ENCODE measurements at places on chromosomes 7 and 10.

DNA sequence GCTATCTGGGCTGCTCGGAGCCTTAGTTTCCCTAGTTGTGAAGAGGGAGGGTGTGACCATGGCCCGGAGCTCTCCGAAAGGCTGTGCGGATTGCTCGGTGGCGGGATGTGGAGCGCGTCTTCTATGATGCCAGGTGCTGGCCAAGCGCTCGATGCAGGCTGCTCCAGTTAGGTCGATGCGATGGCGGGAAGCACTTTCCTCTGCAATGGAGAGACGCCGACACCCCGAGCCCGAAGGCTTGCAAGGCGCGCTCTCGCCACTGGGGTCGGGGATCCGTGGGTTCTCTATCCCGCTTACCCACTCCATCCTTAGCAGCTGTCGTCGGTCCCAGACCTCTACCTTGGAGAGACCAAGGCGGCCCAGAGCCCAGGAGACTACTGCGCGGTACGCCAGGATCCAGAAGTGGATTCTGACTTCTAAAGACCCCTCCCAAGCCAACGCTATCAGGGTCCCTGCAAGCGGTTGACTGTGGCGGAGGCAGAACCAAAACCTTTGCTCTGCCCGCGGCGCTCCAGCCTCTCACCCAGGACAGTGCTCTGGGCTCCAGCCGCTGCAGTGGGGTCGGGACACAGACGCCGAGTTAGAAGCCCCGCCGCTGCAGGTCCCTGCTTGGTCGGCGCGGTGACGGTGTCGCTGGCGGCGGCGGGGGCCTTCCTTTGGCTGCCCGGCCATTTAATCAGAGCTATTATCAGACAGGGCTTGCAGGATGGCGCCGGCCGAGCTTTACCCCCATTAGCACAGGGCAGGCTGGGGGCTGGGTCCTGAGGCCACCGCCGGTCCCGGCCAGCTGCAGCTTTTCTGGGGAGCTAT is 7.8 kb upstream of the TBX20 start:
- no peak for DNase-seq

- no peak for DNase-seq
Measured at GRCh38 chr7:141906285-141906684, 9.9 kb upstream of the OR9A4 start.

- peak; percentile 61 for DNase-seq
Measured at GRCh38 chr10:68301790-68302502, 29.9 kb upstream of the HNRNPH3 start.

DNA sequence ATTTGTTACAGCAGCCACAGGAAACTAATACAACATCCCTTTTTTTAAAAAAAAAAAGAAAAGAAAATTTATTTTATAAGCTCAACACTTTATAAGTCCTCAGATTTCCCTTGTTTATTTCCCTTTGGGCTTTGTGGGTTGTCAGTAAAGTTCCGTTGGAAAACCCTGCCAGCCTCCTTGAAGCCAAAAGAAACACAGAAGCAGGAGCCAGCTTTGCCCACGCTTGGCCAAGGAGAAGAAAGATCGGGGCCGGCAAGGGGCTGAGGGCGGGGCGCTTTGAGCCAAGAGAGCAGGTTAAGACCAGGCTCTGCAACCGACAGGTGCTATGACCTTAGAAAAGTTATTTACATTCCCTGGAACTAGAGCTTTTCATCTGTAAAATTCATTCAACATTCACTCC is 72.7 kb downstream of the RGS10 start:
- no peak for DNase-seq

GRCh38 chr7:897771-898376 is 21.5 kb downstream of the GET4 start:
- DNase-seq, result no peak

DNA sequence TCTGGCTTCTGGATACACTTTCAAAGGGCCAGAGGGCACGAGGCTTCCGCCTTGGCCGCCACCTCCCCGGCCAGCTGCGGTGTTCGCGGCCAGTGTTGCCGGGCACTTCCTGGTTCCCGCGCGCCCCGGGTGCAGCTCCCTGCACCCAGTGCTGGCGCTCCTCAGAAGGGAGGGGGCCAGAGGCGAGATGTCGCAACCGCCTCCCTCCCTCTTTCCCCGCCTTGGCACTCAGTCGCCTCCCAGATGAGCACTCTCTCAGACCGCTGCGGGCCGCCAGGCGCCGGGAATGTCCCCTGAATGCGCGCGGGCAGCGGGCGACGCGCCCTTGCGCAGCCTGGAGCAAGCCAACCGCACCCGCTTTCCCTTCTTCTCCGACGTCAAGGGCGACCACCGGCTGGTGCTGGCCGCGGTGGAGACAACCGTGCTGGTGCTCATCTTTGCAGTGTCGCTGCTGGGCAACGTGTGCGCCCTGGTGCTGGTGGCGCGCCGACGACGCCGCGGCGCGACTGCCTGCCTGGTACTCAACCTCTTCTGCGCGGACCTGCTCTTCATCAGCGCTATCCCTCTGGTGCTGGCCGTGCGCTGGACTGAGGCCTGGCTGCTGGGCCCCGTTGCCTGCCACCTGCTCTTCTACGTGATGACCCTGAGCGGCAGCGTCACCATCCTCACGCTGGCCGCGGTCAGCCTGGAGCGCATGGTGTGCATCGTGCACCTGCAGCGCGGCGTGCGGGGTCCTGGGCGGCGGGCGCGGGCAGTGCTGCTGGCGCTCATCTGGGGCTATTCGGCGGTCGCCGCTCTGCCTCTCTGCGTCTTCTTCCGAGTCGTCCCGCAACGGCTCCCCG is at the start of gene FFAR4:
FFAR4 (plus strand) TSS at position 231 of the 842 bp plus-strand sequence; CDS start at position 287, 56 bp downstream.
- peak; percentile 68 for DNase-seq

GRCh38 chr7:130695840-130696239 is 9.5 kb upstream of the TSGA13 start:
- DNase-seq, result peak; percentile 14

DNA sequence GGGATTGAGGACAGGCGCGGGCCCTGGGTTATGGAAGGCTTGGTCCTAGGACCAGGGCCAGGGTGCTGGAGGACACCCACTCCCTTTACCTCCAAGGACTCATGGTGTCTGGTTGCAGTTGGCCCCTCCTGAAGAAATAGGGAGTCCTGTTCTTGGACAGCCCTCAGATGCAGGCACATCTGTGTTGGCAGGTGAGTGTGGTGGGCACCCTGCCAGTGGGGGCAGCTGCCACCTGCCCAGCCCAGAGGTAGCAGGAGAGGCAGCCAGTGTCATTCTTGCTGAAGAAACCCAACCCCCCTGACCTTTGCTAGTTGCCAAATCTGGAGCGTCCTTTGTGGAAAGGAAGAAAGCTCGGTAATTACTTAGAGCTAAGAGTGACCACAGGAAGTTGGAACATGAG is 8.3 kb downstream of the GALNT17 start:
- no peak for DNase-seq

DNA sequence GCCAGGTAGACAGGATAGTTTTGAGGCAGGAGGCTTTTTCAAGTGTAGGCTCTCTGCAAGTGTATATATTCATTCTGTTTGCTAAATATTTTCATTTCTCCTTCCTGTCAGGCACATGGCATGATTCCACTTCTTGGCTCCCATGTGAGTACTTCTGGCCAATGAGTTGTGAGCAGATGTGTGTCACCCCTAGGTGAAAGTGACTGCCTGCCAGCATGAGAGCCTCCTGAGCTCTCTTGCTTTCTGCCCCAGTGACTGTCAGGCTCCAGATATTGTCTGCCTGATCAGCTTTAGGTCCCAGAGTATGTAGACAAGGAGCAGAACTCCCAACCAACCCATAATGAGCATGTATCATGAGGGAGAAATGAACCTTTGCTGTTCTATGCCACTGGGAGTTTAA is 257.6 kb upstream of the NPY start:
- no peak for DNase-seq

DNA sequence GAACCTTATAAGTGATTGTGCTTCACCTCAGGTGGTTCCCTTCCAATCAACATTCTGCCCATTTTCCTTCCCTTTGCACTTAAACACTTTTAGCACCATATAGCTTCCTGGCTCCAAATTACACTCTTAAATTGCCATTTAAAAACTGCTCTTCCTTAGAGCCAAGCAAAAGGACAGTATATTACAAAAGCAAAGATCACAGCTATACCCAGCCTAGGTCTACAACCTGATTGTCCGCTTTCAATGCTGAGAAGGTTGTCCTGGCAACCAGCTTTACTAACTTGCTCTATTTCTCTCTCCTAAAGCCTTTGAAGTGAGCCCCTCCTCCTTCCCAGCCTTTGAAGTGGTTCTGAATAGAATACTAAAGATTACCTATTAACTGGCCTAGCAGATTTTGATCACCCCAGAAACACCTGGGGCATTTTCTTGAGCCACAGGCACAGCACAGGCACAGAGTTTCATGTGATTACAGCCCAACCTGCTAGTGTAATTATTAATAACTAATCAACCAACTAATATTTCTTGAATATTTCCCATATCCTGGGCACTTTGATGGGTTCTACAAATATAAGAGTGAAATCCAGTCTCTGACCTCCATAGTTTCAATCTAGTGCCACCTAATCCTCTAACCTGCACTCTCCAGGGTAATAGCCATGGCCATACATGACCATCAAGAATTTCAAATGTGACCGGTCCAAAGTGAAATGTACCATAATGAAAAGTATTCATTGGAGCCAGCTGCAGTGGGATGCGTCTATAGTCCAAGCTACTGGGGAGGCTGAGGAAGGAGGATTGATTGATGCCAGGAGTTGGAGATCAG is 63.6 kb upstream of the TRIM24 start:
- DNase-seq, result no peak

GRCh38 chr10:1473874-1474273 is 263.5 kb downstream of the ADARB2 start:
- DNase-seq, result no peak

- DNase-seq, result no peak
Measured at GRCh38 chr7:150895809-150896208, 43.5 kb downstream of the AOC1 start.

- no peak for DNase-seq
Measured at GRCh38 chr10:93088466-93088865, 14.8 kb downstream of the CYP26A1 start.

DNA sequence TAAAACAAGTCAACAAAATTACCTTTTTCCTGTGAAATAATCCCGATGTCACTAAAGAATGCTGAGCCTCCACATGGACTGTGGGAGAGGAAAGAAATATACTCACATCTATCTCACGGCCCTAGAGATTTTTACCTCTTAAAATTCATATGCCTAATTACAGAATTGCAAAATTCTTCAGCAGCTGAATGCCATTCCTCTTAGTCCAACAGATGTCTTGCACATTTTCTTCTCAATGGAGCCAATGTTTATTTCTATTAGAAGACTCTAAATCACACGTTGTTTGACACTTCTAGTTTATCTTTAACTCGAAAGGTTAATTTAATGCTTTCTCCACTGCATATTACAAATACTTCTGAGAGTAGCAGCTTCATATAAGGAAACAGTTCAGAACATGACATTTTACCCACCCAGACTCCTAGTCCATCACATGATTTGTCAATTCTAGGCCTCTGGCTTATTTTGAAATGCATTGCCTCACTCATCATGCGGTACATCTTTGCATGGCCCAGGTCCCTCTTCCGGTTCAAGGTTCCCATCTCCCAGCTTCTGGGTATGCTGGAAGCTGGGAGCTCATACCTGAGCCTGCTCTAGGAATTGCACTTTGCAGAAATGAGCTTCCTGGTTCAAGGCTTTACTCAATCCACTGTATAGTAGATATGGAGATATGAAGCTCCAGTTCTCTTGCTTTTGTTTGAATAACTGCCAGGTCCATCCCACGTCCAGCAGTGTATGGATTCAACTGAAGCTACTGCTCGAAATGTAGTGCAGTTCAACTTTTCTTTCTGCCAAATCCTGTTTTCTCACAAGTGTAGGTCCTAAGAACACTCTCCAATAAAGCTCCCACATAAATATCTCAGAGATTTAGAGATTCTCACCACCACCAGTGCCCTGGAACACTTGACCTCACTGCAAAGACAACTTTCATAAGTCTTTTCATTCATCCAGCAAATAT is 306.2 kb downstream of the GPR37 start:
- no peak for DNase-seq

DNA sequence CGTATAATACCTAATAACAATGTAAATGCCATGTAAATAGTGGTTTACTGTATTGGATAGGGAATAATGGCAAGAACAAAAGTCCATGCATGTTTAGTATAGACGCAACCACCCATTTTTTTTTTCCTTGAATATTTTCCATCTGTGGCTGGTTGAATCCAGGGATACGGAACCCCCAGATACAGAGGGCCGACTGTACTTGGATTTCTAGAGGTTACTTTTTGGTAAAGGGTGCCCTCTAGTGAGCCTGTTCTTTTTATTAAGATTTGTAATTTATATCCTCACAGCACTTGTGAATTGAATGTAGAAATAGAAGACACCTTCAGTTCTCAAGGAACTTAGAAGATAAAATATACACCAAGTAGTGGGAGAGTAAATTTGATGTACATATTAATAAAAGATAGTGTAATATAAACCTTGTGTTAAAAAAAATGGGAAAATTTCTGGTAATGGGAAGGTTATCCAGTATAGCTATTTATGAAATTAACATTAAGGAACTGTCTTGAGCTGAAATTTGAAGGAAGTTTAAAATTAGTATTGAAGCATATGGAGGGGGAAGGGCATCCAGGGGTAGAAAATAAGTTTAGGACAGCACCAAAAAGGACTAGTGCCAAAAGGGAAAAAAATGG is 32.0 kb downstream of the EXOC6 start:
- DNase-seq, result peak; percentile 78

DNA sequence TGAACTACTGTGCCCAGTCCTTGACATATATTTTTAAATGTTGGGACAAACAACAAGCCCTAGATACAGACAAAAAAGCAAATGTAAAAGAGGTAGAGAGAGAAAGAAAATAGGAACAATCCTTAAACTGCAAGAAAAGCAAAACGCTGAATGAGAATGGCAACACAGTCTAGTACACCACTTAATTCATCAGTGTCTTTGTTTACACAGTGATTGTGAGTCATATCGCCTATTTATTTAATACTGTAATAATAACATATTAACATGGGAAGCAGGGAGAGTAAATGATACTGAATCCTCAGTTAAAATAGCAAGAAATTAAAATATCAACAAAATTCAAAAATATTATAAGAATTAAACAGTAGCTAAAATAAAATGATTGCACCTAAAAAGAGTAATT is 9.8 kb upstream of the LRRTM3 start:
- DNase-seq, result no peak

GRCh38 chr10:19974554-19974953 is 158.3 kb downstream of the PLXDC2 start:
- DNase-seq, result no peak

- DNase-seq, result peak; percentile 44
Measured at GRCh38 chr10:104925232-104925851, 284.3 kb downstream of the SORCS3 start.

DNA sequence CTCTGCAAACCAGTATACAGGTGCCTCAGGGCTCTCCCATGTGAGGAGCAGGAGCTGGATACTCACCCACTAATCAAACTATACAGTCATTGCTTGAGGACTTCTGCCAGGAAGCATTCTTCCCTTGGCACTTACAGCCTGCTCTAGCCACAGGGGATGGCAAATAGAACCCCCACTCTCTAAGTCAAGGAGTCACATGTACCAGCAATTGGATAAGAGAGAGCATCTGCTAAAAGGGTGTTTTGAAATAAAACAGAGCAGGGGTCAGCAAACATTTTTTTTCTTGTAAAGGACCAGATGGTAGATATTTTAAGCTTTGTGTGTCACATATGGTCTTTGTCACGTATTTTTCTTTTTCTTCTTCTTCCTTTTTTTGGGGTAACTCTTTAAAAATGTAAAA is 865.2 kb upstream of the GHITM start:
- no peak for DNase-seq

GRCh38 chr7:35792472-35792871 is 8.4 kb upstream of the SEPTIN7 start:
- peak; percentile 46 for DNase-seq

- DNase-seq, result no peak
Measured at GRCh38 chr7:73974948-73975926, 52.7 kb upstream of the ELN start.

- DNase-seq, result no peak
Measured at GRCh38 chr10:77442699-77443189, 194.9 kb downstream of the KCNMA1 start.

- peak; percentile 58 for DNase-seq
Measured at GRCh38 chr7:144437370-144438191, 34.1 kb upstream of the NOBOX start.

Measured in KBM-7 (cell line).